ENCODE measurements at places on chromosomes 1 and 21.
A peak's percentile ranks its signal among the peaks of the same experiment; 100 is the strongest.

- no peak for DNase-seq
Observed at GRCh38 chr21:45251635-45252447, 35.9 kb downstream of the POFUT2 start.

DNA sequence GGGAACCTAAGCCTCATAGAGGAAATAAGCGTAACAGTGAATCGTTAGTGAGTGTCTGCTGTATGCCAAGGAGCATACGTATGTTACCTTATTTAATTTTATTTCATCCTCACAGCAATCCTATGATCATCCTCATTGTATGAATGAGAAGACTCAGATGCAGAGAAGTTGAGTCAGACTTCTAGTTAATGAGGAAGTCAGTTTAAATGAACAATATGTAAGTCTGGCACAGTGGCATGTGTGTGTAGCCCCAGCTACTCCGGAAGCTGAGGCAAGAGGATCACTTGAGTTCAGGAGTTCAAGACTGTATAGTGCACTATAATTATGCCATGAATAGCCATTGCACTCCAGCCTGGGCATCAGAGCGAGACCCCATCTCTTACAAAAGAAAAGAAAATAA is 148.0 kb downstream of the ZZZ3 start:
- peak; percentile 57 for DNase-seq

GRCh38 chr1:2303016-2303775 is 75.1 kb downstream of the SKI start:
- DNase-seq: no peak

DNA sequence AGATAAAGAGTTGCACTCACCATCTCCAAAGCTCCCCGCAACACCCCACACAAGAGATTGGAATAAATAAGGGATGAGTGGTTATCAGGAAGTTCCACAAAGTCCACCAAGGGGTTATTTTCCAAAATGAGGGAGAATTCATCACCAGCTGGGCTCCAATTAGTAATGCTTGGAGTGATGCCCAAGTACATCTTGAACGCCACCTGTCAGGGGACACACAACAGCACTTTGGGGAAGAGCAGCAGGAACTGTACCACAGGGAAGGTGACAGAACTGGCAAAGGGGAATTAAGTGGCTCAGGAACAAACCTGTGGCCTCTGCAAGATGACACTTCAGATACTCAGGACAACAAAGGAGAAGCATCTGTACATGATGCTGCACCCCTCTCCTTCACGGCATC is 11.5 kb downstream of the TRAPPC3 start:
- DNase-seq: no peak

GRCh38 chr1:234924450-234925355 is 203.9 kb downstream of the TOMM20 start:
- DNase-seq: peak; percentile 21

DNA sequence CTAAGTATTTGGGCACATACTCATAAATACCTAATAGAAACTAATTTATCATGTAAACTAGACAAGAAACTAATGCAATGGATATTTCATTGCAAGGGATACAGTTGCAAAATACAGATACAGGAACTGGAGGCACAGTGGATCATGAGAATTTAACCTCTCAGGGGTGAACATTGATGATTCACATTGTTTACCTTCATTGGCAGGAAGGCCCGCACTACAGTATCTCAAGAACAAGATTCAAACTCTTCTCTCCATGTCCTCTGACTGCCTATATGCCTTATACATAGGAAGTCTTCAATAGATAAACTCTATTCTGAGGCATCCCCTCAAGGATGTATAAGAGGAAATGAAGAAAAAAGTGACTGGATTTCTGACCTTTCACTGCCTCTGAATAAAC is 18.4 kb upstream of the PTBP2 start:
- DNase-seq: peak; percentile 35

DNA sequence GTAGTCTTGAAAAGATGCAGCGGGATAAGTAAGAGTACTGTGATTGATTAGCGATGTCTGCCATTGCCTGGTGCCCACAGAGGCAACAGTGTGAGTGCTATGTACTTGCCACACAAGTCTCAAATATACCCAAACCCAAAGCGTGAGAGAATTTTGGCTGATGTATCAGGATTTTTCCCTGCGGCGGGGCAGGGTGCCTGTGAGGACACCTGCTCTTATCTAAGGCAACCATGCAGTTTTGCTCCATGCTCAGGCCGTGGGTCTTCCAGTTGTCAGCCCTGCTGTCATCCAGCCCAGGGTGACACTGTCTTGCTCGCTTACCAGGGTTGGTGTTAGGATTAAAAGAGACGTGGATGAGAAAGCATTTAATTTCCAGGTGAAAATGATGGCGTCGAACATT is 202.7 kb downstream of the PTPRU start:
- no peak for DNase-seq

DNA sequence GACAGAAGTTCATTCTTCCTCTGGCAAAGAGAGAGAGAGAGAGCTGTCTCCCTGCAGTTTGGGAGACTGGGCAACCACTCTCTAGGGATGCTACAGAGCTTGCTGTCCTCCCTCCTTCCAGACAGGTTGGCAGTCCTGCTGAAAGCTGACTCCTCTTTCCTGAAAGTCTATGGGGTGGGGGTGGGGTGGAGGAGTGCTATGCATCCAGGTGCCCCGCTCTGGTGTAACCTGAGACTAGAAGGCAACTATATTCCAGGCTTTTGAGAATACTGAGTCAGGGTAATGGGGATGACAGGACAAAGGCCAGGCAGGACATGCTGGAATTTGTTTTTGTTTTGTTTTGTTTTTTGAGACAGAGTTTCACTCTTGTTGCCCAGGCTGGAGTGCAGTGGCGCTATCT is 55.4 kb downstream of the OPTC start:
- DNase-seq: no peak

DNA sequence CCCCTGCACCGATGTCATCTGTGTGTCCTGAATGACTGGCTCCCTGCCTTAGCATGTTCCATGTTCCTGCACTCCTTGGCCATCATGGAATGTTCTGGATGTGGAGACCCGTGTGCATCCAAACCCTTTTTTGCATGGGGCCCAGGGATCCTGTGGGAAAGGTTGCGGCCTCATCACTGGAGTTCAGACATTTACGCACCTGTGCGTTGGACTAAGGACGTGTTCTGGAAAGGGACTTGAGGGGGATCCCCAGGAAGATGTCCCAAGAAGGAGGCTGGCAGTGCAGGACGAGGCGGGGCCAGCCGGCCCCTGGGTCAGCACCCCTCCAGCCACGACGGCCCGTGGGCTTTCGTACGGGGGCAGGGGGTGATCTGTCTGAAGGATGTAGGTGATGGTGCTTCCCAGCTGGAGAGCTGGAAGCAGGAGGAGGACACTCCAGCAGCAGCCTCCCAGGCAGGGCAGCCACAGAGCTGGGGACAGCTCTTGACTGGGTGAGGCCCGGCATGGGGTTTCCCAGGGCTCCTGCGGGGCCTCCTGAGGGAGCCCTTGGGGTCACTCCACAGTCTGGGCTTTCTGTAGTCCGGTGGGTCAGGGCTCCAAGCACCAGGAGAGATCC is 67.2 kb downstream of the SCCPDH start:
- DNase-seq: no peak

DNA sequence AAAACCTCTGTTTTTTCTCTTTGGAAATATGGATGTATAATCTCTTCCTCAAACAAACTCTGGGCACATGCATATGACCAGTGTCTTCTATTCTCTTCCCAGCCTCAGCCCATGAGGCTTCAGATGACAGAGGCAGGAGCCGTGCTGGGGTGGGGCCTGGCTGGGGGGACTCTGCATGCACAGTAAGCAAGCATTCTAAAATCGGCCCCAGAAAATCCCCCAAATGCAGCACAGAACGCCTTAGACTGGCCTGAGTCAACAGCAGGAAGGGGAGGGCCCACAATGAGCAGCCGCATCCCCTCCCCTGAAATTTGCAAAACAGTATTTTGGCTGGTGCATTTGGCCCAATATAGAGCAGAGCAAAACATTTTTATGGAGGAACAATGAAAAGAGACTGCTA is 47.8 kb downstream of the ITPKB start:
- DNase-seq: no peak

- peak; percentile 31 for DNase-seq
Observed at GRCh38 chr1:109786531-109787021, 22.9 kb upstream of the EPS8L3 start.

- DNase-seq: peak; percentile 81
Observed at GRCh38 chr1:150813028-150813707, 5.1 kb upstream of the CTSK start.

GRCh38 chr1:218349348-218350034 is 4.4 kb downstream of the TGFB2 start:
- DNase-seq: no peak

DNA sequence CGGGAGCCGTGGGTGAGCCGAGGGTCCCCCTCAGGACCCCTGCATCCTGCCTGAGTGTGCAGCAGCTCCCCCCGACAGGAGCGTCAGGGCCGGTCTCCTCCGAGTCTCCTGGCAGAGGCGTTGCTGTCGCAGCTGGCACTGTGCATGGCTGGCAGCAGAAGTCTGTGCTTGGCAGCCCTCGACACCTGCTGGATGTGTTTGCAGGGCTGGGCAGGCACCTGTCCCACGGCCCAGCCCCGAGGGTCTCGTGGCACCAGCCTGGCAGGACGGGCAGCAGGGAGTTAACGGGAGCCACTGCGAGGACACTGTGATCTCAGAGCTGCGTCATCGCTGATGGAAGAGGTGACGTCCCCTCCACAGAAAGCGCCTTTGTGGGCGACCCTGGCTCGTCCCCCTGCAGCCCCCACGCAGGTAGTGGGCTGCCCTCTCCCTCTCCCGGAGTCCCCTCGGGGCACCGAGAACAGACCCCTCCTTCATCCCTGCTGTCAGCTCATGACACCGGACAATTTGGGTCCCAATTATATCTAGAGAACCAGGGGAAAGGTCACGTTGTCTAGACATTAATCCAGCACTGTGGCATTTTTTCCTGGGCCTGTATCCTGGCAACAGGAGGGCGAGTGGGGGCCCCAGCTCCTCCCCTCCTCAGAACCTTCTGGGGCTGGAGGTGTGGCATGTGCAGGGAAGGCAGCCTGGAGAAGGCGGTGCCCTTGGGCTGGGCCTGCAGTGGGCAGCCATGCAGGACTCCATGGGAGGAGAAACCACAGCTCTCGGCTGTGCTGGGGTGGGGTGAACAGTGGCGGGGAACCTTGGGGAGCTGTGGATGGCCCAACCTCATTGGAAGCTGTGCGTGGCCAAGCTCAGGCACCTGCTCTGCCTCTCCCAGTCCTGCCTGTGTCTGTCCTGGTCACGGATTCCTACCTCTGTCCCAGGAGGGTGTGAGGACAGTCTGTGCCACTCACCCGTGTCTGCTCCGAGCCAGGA is 15.4 kb downstream of the COL18A1 start:
- no peak for DNase-seq

DNA sequence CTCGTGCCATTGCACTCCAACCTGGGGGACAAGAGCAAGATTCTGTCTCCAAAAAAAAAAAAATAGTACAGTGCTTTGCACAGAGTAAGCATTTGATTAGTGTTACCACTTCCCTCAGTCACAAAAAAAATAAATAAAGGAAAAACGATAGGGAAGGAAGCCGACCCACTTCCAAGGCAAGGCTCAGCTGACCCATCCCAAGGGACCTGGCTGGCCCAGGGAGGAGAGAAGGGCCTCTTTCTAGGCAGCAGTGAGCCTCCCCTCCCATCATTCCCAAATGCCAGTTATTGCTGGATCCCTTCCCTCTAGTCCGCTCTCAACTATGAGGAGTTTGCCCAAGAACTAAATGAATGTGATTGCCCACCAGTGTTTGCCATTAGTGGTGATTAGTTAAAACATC is 77.8 kb downstream of the TMEM53 start:
- no peak for DNase-seq

- DNase-seq: peak; percentile 99
Observed at GRCh38 chr1:45687014-45687753, 797 bp upstream of the TMEM69 start.

DNA sequence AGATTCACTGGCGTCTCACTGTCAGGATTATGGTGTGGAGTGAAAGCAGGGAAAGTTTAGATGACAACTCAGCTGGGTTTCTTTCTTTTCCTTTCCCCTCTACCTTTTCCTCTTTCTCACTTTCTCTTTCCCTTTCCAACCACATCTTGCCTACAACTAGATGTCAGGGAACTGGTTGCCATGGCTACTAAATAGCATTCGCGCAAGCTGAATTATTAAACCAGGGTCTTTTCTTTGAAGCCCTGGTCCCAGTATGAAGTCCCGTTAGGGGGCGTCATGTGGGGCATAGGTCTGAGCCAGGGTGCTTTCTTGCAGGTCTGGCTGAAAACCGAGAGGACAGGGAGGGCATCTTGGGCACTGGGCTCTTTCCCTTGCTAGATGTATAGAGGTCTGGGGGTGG is 168.4 kb upstream of the CACNA1E start:
- DNase-seq: no peak

DNA sequence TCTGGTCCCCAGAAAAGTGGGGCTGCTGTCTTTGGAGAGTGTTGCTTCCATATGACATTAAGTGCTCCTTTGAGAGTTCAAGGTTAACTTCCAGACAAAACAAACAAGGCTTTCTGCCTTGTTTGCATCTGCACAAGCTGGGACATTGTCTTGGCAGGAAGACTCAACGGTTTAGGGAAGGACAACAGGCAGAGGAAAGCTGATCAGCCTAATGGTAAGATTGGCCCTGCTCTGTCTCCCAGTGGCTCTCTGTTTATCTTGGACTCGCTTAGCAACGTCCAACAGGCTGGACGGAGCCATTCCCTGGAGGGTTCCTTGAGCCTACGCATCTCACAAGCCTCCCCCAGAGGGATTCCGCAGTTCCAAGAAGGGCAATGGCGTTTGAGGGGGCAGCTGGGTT is 62.2 kb upstream of the SLC44A3 start:
- peak; percentile 89 for DNase-seq

- no peak for DNase-seq
Observed at GRCh38 chr21:24976238-24976637, 631.0 kb downstream of the MRPL39 start.

DNA sequence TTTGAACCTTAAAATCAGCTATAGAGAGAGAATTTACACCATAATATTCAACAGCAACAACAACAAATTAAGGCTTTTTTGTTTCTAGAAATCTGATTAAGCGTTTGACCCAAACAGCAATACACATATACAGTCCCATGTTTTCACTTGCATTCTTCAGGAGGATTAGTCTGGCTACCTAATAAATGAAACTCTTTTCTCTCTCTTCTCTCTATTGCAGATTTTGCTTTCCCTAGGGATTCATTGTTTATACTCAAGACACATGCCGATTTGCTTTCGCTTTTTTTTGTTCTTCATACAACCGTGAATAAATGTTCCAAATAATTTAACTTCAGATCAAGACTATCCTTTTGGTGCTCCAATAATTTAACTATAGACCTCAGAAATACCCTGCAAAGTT is 162.4 kb upstream of the PTBP2 start:
- DNase-seq: peak; percentile 19

- no peak for DNase-seq
Observed at GRCh38 chr1:171641076-171641864, 11.2 kb downstream of the MYOC start.

All from cardiac fibroblast (primary cell).